Kidney capillary endothelial cell (primary cell): ENCODE measurements at places on chromosomes 1 and 21.

- no peak for DNase-seq
Measured at GRCh38 chr1:4851385-4852065, 197.1 kb downstream of the AJAP1 start.

- DNase-seq, result no peak
Measured at GRCh38 chr1:234710381-234710780, 100.4 kb upstream of the IRF2BP2 start.

GRCh38 chr1:5648410-5649165 is 343.6 kb downstream of the NPHP4 start:
- peak; percentile 7 for DNase-seq

- no peak for DNase-seq
Measured at GRCh38 chr1:226428348-226428747, 20.5 kb upstream of the PARP1 start.

- DNase-seq, result no peak
Measured at GRCh38 chr1:66968574-66968973, 43.8 kb downstream of the MIER1 start.

- DNase-seq, result no peak
Measured at GRCh38 chr1:206128196-206128595, 11.0 kb upstream of the AVPR1B start.

DNA sequence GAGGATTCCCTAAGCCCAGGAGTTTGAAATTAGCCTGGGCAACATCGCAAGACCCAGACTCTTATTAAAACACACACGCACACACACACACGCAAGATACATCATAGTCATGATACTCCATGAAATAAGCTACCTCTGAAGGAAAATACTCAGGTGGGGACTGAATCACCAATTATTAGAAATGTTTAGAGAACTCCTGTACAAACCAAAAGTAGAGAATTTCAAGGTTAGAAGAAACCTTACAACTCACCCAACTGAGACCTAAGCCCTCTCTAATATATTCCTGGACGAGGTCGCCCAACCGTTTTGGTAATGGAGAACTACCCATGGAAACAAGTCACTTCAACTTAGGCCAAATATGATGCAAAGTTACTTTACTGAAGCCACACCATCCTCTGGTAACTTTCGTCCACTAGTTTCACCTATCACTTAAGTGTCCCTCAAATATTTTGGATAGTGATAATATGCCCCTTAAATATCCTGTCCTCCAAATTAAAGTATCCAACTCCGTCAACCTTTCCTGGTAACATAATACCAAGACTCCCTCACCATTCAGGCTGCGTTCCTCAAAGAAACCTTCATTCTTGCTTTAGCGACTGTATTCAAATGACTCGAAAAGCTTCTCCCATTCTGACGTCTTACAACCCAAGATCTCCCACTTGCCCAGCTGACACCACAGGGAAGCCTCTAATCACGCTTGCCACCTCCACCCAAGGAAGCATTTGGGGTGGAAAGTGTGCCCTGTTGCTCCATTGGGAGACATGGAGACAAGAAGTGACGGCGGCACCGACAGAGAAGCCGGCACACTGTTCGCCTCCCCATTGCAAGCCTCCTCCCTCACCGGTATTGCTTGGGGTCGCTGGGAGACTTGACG is 856 bp downstream of the NRDC start:
- peak; percentile 26 for DNase-seq

DNA sequence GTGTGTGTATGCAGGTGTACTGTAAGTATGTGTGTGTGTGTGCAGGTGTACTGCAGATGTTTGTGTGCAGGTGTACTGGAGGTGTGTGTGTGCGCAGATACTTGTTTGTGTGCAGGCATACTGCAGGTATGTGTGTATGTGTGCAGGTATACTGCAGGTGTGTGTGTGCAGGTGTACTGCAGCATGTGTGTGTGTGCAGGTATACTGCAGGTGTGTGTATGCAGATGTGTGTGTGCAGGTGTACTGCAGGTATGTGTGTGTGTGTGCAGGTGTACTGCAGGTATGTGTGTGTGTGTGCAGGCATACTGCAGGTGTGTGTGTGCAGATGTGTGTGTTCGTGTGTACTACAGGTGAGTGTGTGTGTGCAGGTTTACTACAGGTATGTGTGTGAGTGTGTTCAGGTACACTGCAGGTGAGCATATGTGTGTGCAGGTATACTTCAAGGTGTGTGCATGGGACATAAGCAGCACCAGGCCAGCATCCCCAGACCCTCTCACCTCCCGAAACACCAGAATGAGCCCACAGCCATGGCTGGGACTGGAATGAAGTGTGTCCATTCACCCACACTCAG is 97.5 kb downstream of the DMRTB1 start:
- DNase-seq, result no peak

DNA sequence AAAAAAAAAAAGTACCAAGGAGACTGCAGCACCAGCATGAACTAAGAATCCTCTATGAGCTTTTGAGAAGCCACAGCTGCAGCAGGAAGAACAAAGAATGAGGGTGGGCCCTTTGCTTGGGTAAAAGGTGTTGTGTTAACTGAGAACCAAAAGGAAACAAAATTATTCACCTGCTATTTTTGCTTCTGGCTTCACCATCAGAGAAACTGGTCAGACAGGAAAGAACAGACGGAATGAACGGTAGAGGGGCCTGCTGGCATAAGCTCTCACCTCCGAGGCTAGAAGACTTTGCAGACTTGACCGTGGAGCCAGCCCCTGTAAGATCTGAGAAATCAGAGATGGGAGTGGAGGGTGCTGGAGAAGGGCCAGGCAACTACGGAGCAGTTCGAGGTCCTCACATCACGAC is 27.6 kb downstream of the IL10RB start:
- DNase-seq, result no peak

GRCh38 chr1:158295791-158296190 is 6.1 kb downstream of the CD1C start:
- no peak for DNase-seq

- DNase-seq, result no peak
Measured at GRCh38 chr1:158996998-158997397, 12.7 kb upstream of the IFI16 start.

DNA sequence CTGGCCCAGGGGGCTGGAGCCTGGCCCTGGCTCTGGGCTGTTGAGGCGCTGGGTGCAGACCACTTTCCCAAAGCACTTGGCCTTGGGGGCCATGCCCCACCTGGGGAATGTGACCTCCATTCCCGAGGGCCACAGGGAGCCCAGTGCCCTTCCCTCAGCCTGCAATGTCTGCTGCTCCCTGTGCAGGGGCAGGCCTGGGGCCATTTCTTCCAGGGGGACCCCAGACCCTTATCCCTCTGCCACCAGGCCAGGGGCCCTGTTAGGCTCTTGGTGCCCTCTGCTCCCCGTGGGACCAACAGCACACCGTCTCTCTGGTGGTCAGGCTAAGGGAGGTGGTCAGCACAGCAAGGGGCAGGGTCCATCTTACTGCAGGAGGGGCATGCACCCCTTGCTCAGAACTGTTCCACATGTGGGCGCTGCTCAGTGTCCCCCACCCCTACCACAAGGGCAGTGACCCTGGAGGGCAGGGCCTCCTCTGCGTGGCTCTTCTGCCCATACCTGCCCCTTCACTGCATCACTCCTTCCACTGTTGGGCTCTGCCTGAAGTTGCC is 1.1 kb upstream of the TMEM52 start:
- DNase-seq, result no peak

- DNase-seq, result no peak
Measured at GRCh38 chr1:115425442-115425841, 87.4 kb upstream of the NGF start.

GRCh38 chr1:230375147-230375546 is 51.0 kb downstream of the PGBD5 start:
- no peak for DNase-seq

DNA sequence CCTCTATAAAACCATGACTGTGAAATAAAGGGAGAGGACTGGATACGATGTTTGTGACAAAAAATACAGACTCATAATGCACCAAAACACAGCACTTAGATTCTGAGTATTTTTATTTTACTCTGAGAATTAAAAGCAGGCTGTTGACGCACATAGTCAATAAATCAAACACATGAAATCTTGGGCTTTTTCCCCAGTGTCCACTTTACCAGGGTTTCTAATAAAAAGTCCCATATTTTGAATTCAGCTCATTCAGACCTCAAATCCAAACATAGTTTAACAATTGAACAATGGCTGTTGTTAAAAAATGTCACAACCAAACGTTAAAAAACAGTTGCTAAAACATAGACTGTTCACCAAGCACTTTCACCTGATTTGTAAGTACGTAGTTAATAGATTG is 553.4 kb downstream of the LTN1 start:
- no peak for DNase-seq

DNA sequence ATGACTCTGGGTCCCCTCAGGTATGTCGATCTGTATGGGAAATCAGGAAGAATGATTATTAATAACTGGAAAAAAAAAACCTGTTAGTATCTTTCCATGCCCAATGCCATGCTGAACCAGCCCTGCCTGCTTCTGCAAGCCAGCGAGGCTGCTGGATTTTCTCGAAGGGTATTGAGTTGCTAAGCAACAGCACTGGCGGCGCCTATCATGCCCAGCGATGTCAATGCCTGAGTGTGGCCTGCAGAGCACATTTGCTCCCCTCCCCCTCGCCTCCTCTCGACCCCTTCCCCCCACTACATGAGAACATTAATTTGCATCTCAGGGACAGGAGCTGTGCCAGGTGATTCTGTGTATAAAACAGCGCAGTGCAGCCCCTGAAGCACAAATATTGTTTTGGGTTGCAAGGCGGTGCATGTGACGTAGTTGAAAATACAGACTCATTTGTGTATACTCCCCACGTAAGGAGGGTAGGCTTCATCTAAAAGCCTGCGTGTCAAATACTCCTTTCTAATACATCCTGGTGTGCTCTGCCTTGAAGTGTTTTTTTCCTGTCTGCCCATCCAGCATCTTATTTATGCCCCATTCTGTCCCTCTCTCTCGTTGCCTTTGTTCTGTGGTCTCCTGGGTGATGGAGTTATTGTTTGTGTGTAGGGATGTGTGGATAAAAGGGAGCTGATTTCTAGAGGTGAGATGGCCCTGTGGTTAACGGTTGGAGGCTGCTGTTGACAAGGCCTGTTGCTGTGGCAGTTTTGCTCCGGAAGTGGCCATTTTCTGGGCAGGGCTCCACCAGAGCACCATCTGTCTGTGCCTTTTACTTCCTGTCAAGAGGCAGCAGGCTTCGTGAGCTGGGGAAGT is 32.7 kb upstream of the ATP5PO start:
- no peak for DNase-seq

DNA sequence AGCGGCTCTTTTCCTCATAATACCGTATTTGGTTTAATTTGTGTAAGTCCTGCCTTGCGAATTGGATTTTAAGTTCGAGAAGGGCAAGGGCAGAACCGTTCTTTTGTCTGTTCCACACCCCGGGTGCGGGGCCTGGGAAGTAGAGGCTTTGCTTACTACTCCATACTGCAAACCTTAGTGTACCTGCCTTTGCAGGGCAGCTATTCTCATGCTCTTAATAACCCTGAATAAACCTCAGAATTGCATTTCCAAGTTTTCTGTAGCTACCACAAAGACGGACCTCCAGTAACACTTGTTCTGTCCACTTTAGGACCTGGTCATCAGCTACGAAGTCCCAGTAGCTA is 657 bp upstream of the HNRNPU start:
- DNase-seq, result no peak

DNA sequence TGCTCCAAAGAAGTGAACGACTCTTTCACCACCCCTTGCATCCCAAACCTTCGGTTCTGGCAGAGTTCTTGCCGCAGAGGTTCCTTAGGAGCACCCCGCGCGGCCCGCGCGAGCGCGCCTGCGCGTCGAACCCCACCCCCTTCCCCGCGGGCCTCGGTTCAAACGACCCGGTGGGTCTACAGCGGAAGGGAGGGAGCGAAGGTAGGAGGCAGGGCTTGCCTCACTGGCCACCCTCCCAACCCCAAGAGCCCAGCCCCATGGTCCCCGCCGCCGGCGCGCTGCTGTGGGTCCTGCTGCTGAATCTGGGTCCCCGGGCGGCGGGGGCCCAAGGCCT is at the start of gene C1orf56:
Gene C1orf56 (plus strand): TSS at position 161 of the 334 bp plus-strand sequence. CDS start 97 bp downstream, at position 258.
- no peak for DNase-seq

DNA sequence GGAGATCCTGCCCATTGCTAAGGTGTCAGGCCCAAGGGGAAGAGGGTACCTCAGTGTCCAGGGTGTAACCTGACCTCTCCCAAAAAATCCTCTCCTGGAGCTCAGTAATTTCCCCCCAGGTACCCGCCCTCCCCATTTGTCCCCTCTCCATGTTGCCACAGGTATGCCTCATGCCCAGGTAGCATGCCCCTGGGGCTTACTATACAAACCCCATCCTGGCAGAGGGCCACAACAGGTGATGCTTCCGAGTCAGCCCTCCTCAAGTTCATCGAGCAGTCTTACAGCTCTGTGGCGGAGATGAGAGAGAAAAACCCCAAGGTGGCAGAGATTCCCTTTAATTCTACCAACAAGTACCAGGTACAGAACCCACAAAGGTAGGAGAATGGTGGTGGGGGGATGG is 15.7 kb downstream of the ATP1A4 start:
- DNase-seq, result no peak
